ENCODE measurements at places on chromosomes 3 and 15. TPM values are rescaled to one million over a fixed set of nuclear protein-coding genes. Genes with fewer than 3 reads are reported as not detected.
A peak's percentile ranks its signal among the peaks of the same experiment; 100 is the strongest.

DNA sequence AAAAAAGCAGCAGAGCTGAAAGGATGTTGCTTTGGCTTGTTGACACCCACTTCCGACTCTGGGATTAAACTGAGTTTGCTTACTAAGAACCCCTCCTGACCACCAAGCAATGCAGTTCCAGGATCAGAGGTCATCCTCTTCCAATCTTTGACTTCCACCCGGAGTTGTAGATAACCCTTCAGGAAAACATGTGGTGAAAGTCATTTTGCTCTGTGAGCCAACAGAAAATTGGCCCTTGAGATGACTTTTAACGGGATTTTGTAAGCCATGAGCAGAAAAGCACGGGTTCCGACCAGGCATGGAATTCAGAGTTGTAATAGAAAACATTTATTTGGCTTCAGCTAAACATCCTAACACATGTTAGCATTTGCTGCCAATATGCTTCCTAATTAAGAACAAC, 171.6 kb upstream of the NR2F2 start:
- H3K27me3 ChIP-seq = no peaks in the 10 kb centered on the region
- H3K4me1 ChIP-seq = peaks cover 12% of the 10 kb centered on the region
- DNase-seq = no peak
- H3K27ac ChIP-seq = peak overlapping the region; percentile 31
- H3K4me3 ChIP-seq = no peak overlapping the region

DNA sequence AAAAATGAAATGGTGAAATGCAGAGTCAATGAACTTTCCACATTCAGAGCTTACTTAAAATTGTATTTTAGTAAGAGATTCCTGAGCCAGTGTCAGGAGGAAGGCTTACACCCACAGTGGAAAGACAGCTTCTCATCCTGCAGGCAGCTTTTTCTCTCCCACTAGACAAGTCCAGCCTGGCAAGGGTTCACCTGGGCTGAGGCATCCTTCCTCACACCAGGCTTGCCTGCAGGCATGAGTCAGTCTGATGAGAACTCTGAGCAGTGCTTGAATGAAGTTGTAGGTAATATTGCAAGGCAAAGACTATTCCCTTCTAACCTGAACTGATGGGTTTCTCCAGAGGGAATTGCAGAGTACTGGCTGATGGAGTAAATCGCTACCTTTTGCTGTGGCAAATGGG, 3.1 kb downstream of the CCR4 start:
- no peak overlapping the region for H3K4me3 ChIP-seq
- no peaks in the 10 kb centered on the region for H3K27me3 ChIP-seq
- H3K27ac ChIP-seq = no peak overlapping the region
- no peak for DNase-seq

DNA sequence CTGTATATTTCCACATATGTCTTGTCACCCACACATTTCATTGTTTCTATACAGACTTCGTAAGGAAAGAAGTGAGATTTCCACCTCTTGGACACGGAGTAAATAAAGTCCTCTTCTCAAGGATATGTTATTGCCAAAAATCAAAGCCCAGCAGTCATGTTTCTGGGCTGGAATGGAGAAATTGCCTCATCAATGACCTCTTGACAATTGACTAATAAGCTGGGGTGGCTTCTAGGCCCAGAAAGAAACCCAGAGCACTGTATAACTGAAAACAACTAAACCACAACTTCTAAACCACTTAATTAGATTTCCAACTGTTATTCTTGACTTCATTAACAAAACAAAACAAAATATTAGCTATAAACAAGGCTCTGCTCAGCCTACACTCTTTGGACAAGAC, 56.4 kb upstream of the SLC24A5 start:
- H3K4me3 ChIP-seq = no peak overlapping the region
- H3K36me3 ChIP-seq = no peaks in the 10 kb centered on the region
- no peak overlapping the region for H3K27ac ChIP-seq
- H3K4me1 ChIP-seq = no peaks in the 10 kb centered on the region
- no peak for DNase-seq
- H3K27me3 ChIP-seq = no peaks in the 10 kb centered on the region

DNA sequence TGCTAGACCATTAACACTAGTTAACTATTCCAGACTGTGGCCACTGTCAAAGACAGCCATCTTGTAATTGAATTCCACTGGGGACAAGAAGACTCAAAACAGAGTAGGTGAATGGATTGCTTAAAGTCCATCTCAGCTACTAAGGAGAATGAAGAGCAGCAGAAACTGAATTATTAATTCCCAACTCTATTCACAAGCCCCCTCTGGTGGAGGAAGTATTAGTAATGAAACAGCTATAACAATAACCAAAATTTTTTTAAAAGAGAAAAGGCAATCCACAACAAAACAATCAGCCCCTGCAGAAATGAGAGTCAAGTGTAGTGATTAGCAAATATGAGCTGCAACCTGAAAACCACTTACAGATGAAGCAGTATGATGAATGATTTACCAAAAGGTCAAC, 302.8 kb downstream of the FHIT start:
- no peak overlapping the region for H3K4me3 ChIP-seq
- H3K36me3 ChIP-seq = no peaks in the 10 kb centered on the region
- DNase-seq = no peak
- H3K4me1 ChIP-seq = no peaks in the 10 kb centered on the region
- no peaks in the 10 kb centered on the region for H3K27me3 ChIP-seq
- no peak overlapping the region for H3K27ac ChIP-seq

DNA sequence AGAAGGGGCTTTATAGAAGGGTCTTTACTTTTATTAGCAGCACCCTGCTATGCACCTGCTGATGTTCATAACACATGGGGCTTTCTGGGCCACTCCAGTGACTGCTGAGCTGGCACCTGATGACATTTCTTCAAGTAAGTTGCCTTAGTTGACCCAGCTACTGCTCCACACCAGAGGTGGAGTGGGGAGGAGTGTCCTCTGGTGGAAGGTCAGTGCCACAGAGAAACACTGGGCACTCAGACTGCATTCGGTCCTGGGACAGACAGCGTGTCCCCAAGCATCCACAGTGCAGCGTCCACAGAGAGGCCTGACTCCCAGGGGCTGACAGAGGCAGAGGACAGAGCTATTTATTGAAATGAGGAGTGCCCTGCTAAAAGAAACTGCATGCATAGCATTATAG, 74.9 kb upstream of the NSMCE3 start:
- no peak overlapping the region for H3K27ac ChIP-seq
- no peak for DNase-seq

GRCh38 chr3:21216598-21216997, 534.4 kb downstream of the ZNF385D start:
- H3K4me3 ChIP-seq = no peak overlapping the region
- H3K27me3 ChIP-seq = no peaks in the 10 kb centered on the region
- H3K4me1 ChIP-seq = no peaks in the 10 kb centered on the region
- no peak overlapping the region for H3K27ac ChIP-seq

DNA sequence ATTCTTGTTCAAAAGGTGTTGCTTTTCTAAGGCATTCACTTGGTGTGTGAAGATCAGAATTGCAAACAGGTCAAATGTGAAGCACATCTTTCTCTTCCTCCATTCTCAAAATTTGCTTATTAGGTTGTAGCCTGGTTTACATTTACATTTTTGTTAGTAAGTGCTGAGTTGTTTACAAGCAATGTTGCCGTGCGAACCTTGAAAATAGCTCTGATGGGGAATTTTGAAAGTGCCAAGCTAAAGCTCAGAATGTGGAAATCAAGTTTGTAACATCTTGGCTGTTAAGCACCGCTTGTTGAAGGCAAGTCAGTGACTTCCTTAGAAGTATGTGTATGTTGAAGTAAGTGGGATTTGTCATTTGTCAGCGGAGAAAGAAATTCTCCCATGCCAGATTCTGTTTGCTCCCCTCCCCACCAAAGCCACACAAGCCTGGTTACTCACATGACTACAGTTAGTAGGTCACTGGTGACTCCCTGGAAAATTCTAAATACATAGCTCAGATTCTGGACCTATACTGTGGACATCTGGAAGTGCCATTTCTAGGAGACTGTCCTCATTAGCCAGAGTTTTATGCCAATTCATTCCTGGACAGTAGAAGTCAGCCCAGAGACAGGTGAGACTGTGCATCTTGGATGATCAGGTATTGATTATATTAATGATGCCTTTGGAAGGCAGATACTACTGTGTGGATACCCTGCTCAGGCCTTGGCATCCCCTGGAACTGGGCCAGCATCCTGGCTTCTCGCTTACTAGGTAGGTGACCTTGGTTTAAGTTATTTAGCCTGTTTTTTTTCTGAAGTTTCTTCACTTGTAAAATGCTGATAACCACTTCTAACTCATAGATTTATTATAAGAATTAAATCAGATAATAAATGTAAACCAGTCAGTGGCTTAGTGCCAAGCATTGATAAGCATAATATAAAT, 390.6 kb upstream of the SEMA6D start:
- H3K4me3 ChIP-seq = no peak overlapping the region
- no peak for DNase-seq
- H3K36me3 ChIP-seq = no peaks in the 10 kb centered on the region
- no peaks in the 10 kb centered on the region for H3K27me3 ChIP-seq
- H3K4me1 ChIP-seq = no peaks in the 10 kb centered on the region

- DNase-seq = no peak
- no peaks in the 10 kb centered on the region for H3K4me1 ChIP-seq
- H3K36me3 ChIP-seq = no peaks in the 10 kb centered on the region
Measured at GRCh38 chr15:67244971-67245478, 9.4 kb downstream of the AAGAB start.

- no peak overlapping the region for H3K4me3 ChIP-seq
- no peak overlapping the region for H3K27ac ChIP-seq
- no peaks in the 10 kb centered on the region for H3K27me3 ChIP-seq
Measured at GRCh38 chr3:22349215-22349851, 598.3 kb upstream of the ZNF385D start.

- no peak for DNase-seq
- H3K4me1 ChIP-seq = no peaks in the 10 kb centered on the region
- no peak overlapping the region for H3K27ac ChIP-seq
- no peaks in the 10 kb centered on the region for H3K36me3 ChIP-seq
Measured at GRCh38 chr3:95407709-95408463, 1345.0 kb downstream of the NSUN3 start.

GRCh38 chr3:133944181-133944580, 48.5 kb upstream of the RAB6B start:
- no peaks in the 10 kb centered on the region for H3K36me3 ChIP-seq
- no peak overlapping the region for H3K4me3 ChIP-seq
- H3K27me3 ChIP-seq = no peaks in the 10 kb centered on the region

DNA sequence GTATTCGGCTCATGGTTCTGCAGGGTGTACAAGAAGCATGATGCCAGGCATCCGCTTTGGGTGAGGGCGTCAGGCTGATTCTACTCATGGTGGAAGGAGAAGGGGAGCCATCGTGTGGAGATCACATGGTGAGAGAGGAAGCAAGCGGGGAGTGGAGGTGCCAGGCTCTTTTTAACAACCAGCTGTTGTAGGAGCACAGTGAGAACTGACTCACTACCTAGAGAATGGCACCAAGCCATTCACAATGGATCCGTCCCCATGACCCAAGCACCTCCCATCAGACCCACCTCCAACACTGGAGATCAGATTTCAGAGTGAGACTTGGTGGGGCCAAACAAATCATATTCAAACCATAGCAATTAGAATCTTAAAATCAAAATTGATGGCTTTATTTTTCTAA, 259.8 kb upstream of the CTDSPL start:
- no peaks in the 10 kb centered on the region for H3K36me3 ChIP-seq
- H3K27me3 ChIP-seq = no peaks in the 10 kb centered on the region
- no peak overlapping the region for H3K4me3 ChIP-seq
- DNase-seq = no peak

- H3K27ac ChIP-seq = no peak overlapping the region
- DNase-seq = no peak
- no peak overlapping the region for H3K4me3 ChIP-seq
- no peaks in the 10 kb centered on the region for H3K4me1 ChIP-seq
Measured at GRCh38 chr3:136932978-136933772, 24.6 kb upstream of the IL20RB start.

- no peak overlapping the region for H3K4me3 ChIP-seq
- no peaks in the 10 kb centered on the region for H3K27me3 ChIP-seq
- no peak overlapping the region for H3K27ac ChIP-seq
Measured at GRCh38 chr3:15007681-15008141, 57.4 kb downstream of the MRPS25 start.

GRCh38 chr3:39657775-39658174, 151.6 kb upstream of the MYRIP start:
- H3K27me3 ChIP-seq = no peaks in the 10 kb centered on the region
- H3K36me3 ChIP-seq = no peaks in the 10 kb centered on the region
- no peak for DNase-seq
- H3K27ac ChIP-seq = no peak overlapping the region

DNA sequence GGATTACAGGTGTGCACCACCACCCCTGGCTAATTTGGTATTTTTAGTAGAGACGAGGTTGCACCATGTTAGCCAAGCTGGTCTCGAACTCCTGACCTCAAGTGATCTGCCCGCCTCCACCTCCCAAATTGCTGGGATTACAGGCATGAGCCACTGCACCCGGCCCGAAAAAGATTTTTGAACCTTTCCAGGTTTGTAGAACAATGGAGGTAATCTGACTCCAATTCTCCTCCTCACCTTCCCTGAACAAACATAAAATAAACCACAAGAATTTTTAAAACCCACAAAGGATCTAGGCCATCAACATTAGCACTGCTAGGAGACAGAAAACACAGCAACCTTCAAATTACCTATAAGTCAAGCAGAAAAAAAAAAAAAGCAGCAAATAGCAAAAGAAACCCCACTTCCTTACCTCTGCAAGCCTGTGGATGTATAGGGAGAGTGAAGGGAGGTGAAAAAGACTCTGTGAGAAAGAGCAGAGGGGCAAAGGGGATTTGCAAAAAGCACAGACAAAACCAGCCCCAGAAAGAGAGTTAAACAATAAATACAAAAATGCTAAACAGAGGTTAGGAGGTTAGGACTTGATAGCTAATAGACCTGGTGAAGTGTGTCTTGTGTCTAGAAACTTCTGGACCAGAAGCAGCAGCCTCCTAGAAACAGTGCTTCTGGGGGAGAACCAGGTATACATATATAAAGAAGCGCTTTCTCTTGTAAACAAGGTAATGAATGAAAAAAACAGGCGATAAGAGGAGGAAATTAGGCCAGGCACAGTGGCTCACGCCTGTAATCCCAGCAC, 32.1 kb downstream of the TFDP2 start:
- no peaks in the 10 kb centered on the region for H3K4me1 ChIP-seq
- H3K27ac ChIP-seq = no peak overlapping the region
- H3K4me3 ChIP-seq = no peak overlapping the region
- no peak for DNase-seq
- H3K36me3 ChIP-seq = no peaks in the 10 kb centered on the region

GRCh38 chr3:59085976-59086375, 36.2 kb upstream of the CFAP20DC start:
- no peaks in the 10 kb centered on the region for H3K36me3 ChIP-seq
- DNase-seq = no peak
- no peak overlapping the region for H3K4me3 ChIP-seq
- H3K27me3 ChIP-seq = no peaks in the 10 kb centered on the region
- H3K4me1 ChIP-seq = no peaks in the 10 kb centered on the region

- H3K27me3 ChIP-seq = no peaks in the 10 kb centered on the region
- H3K36me3 ChIP-seq = no peaks in the 10 kb centered on the region
- peak; percentile 91 for DNase-seq
- H3K4me1 ChIP-seq = peaks cover 31% of the 10 kb centered on the region
Measured at GRCh38 chr15:59738676-59739075, 49.6 kb upstream of the BNIP2 start.

- no peak overlapping the region for H3K4me3 ChIP-seq
- H3K27me3 ChIP-seq = no peaks in the 10 kb centered on the region
- no peak overlapping the region for H3K27ac ChIP-seq
- no peak for DNase-seq
- H3K36me3 ChIP-seq = no peaks in the 10 kb centered on the region
Measured at GRCh38 chr3:101128786-101129185, 135.6 kb upstream of the ABI3BP start.

ARID3B gene
- total RNA-seq = 2.4 TPM

CPNE9 gene
- not detected for total RNA-seq
